Stimulated activated CD8-positive, alpha-beta memory T cell treated with anti-CD3 and anti-CD28 coated beads, Interleukin-7, amount 100 ng/mL, for 1 hour (primary cell): ENCODE measurements at places on chromosomes 6 and 20.

DNA sequence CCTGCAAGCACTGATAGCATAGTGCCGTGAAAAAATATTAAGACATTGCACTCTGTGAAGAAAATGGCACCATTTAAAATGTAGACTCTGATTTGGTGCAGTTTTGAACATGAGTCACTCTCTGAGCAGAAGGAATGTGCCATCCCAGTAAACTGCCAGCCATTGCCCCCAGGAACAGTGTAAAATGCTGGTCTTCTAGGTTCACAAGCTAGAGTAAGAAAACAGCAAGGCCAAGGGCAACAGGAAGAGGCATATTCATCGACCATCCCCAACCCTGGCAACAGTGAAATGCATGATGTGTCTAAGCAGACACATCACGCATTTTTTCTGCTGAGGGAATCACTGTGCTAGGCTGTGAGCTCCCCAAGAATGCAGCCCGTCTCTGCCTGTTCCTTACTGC, 163.2 kb upstream of the RIN2 start:
- no peak for DNase-seq

DNA sequence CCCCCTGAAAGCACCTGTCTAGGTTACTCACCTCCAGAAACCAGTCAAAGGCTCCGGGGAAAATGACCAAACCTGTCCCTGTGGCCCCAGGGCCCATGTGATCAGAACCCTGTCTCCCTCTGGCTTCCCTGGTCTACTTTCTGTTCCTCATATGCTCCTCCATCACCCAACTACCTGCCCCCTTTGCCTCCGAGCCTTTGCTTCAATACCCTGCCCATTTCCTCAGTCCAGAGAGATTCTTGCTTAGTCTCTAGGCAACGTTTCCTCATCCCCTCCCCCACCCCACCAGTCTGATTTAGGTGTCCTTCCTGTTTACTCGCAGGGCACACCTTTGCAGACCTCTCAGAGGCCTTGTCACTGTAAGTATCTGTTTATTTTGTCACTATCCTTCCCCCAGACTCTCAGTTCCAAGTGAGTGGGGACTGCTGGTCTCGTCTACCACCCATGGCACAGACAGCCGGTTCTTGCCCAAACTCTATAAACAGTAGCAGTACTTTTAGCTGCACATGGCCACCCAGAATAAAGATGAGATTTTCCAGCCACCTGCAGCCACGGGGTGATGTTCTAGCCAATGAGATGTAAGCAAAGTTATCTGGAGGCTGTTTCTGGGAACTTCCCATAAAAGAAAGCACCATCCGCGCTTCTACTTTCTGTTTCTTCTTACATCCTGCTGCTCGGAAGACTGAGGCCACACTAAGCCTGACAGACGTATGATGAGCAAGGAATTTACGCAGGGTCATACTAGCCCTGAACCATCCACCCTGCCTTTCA, 13.3 kb downstream of the ELOVL5 start:
- DNase-seq = no peak

DNA sequence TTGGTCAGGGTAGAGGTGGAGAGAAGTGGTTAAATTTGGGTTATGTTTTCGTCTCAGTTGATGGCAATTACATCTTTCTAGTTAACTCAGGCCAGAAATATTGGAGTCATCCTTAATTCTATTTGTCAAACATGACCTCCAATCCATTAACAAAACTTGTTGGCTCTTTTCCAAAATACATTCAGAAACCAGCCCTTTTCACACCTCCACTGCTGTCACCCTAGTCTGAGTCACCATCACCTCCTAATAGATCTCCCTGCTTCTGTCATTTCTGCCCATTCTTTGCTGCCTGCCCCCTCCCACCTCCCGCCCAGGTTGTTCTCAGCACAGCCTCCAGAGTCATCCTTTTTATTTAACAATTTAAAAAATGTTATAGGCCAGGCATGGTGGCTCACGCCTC, 3.0 kb upstream of the ABCF1 start:
- no peak for DNase-seq

- no peak for DNase-seq
Measured at GRCh38 chr6:163406366-163406765, 8.2 kb upstream of the QKI start.

- no peak for DNase-seq
Measured at GRCh38 chr6:151284548-151285017, 44.8 kb downstream of the AKAP12 start.

- no peak for DNase-seq
Measured at GRCh38 chr6:96610019-96610418, 47.1 kb downstream of the FHL5 start.

DNA sequence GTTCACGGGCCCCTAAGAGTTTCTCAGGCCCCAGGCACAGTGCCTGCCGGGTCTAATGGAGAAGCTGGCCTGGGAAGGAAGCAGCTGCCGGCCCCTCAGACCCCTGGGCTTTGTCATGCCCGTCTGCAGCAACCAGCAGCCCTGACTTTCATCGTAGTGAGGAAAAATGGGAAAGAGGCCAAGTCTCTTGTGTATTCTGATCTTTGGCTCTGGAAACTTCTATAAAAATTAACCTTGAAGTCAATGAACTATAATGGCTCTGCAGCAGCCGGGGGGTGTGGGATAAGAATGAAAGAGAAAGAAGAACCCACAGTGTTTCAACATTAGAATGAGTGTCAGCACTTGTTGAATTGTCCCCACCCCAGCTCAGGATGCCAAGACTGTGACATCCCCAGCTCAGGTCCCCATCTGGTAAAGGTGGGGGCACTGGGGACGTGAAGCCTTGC, 12.9 kb downstream of the TGM2 start:
- DNase-seq = no peak

DNA sequence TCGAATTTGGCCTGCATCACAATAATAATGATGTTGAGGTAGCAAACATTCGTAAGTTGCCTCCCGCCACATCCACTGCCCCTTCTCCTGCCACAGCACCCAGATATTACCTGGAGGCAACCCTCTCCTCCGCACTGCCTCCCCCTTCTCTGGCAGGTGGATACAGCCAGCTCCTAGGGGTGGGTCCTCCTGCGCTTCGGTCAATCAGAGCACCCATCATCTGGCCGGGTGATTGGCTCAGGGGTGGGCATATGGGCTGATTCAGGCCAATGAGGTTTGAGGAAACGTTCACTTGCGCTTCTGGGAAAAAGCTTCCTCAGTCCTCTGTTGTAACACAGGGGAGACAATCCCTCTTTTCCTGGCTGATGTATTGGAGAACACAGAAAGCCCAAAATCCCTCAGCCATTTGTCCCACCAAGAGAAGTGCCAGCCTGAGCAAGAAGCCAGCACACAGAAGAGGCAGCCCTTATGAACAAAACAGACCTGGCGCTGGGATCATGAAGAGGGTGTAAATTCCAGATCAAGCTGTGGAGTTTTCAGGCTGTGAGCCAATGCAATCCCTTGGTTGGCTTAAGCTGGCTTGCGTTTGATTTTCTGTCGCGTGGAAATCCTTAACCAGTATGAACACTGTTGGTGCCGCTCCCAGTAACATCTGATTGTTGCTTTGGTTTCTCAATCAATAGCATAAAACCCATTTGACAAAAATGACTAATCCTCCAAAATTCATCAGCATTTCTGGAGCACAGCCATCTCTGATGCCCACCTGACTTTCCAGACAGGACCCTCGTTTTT, 82.2 kb downstream of the PRDM1 start:
- DNase-seq = no peak

DNA sequence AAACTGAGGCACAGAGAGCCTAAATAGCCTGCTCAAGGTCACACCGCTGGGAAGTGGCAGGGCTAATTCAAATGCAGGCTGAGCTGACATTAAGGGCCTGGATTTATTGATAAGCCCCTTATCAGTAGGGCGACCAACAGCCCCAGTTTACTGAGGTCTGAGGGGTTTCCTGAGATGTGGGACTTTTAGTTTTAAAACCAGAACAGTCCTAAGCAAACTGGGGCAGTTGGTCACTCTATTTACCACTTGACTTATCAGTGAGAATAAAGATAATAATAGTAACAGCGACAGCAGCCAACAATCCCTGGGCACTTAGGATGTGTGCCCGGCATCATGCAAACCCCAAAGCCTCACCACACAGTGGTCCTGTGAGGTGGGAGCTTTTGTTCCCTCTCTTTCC, 27.6 kb downstream of the PREX1 start:
- DNase-seq = no peak

GRCh38 chr6:168574075-168574698, 133.2 kb downstream of the SMOC2 start:
- no peak for DNase-seq

DNA sequence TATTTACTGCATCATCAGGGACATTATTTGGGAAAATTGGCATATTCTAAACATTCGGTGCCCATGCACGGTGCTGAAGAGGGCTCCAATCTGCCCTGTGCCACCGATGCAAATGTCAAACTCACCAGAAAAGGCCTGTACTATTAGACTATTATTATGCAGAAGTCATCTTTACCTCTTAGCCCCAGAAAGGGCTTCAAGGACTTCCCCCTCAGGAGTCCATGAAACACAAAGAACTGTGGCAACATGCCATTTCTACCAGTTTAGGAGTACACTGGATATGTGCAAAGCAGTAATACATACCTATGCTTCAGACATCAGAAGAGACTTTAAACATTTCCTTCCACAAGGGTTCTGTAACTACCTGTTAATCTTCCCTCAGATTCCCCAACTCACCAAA, 8.6 kb downstream of the DIDO1 start:
- no peak for DNase-seq

- DNase-seq = no peak
Measured at GRCh38 chr20:38878866-38879265, 47.4 kb upstream of the FAM83D start.

DNA sequence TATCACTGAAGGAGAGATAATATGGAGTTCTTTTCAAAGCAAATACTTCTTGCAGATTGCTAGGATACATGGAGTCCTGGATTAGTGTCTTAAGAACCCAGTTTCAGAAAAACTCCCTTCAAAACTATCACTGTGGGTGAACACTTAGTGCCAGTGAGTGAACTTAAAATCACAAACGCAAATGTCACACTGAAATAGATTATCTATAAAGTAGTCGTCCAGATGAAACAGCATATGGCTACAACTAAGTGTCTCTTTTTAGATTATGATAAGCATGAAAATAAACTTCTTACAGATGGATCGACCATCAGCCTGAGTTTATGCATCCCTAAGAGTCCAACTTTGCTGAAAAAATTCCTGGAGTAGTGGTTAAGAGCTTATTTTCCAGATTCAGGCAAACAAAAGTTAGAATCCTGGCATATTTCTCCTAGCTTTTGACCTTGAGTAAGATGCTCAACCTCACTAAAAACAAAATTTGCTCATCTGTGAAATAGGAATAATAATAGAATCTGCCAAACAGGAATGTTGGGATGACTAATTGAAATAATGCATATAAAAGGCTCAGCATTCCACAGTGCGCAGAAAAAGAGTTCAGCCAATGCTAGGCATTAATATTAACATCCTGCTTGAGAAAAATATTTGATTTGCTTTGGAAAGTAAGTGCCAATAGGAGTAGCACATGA, 70.4 kb downstream of the DOK5 start:
- DNase-seq = no peak

DNA sequence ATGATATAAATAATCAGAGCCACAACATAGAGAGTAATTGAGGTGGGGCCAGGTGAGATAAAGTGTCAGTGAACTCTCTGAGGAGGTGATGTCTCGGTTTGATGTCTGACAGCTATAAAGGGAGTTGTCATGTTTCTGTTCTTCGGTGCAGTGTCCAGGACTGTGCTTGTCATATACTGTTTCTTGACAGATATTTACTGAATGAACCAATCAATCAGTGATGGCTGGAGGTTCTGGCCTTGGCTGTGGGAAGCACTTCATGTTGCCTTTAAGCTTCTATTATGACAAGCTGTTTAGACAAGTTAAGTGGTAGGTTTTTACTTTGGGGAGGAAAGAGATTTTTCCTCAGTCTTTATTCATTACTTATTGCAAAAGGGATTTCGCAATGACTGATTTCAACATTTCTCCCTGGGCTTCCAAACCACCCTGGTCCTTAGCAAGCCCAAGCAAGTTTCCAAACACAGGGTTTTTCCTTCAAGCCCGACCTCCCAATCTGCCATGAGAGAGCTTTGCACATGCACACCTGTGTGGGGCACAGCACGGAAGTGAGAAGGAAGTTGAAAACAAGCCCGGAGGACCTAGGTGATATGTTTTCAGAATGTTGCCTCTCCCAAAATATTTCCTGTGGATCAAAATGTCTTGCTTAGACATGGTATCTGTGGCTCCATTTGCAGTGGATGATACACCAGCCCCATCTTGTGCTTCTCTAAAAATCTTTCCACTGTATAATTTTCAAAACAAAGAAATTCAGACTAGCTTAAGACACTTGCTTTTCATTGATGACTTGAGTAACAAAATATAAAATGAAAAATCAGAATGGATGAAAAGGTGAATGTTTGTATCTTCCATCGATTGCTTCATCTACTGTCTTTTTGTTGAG, 567.3 kb upstream of the BTBD3 start:
- DNase-seq = no peak

DNA sequence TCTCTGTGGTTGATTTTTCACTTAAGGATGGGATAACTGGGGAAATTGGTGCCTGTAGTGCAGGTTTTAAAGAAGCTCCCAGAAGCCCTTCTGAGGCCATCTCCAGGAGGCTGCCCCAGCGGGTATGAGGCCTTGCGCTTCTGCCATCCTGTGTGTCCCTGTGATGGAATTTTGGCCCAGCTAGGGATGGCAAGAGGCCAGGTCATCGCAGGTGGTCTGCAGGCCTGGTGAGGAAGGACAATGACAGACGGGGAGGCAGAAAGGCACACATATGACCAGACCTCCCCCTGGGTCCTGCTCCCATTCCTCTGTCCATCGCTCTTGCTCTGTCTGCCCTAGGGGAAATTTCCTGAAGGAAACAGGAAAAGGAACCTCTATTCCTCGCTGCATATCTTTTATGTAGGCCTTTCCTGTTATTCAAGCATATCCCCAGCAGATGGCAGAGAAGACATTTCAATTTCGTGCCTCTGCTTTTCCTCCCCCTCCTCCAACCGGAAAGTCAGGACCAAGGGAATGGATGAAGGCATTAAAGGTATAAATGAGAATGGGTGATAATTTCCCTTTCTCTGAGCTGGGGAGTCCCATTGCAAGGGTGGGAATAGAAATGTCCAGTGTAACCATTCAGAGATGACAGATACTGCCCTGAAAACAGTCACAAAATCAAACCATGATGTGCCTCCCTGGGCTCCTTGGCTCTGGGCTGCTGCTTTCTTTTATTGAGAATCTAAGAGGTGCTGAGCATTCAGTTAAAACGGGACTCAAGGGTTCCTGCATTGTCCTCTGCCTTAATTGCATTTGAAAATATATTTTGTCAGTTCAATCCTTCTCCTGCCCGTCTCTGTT, 17.6 kb upstream of the HLA-F start:
- no peak for DNase-seq

- no peak for DNase-seq
Measured at GRCh38 chr6:116424001-116424400, 37.2 kb upstream of the CALHM6 start.

- no peak for DNase-seq
Measured at GRCh38 chr20:53503517-53503919, 90.1 kb downstream of the ZNF217 start.

DNA sequence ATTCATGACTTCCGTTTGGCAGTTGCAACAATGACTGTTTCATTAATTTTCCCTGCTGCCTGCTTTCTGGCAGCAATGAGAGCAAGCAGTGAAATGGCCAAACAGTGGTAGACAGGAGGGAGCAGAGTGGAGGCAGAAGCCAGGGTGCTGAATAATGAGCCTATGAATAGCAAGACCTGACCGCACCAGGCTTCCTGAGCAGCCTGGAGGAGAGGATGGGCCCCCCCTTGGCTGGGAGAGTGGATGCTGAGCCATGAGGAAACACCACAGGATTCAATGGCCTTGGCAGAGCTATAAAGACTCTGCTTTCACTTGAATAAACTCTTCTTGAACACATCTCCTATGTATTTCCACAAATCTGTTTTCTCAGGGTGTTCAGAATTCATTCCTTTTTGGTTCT, 68.1 kb upstream of the SNRPB2 start:
- DNase-seq = no peak
